ENCODE measurements at places on chromosomes 2 and 18. TPM values are rescaled to one million over a fixed set of nuclear protein-coding genes. Genes with fewer than 3 reads are reported as not detected.

Gene LYPD6
- 1.8 TPM for polyA plus RNA-seq

Gene IL1RN
- 6.6 TPM for polyA plus RNA-seq

DNA sequence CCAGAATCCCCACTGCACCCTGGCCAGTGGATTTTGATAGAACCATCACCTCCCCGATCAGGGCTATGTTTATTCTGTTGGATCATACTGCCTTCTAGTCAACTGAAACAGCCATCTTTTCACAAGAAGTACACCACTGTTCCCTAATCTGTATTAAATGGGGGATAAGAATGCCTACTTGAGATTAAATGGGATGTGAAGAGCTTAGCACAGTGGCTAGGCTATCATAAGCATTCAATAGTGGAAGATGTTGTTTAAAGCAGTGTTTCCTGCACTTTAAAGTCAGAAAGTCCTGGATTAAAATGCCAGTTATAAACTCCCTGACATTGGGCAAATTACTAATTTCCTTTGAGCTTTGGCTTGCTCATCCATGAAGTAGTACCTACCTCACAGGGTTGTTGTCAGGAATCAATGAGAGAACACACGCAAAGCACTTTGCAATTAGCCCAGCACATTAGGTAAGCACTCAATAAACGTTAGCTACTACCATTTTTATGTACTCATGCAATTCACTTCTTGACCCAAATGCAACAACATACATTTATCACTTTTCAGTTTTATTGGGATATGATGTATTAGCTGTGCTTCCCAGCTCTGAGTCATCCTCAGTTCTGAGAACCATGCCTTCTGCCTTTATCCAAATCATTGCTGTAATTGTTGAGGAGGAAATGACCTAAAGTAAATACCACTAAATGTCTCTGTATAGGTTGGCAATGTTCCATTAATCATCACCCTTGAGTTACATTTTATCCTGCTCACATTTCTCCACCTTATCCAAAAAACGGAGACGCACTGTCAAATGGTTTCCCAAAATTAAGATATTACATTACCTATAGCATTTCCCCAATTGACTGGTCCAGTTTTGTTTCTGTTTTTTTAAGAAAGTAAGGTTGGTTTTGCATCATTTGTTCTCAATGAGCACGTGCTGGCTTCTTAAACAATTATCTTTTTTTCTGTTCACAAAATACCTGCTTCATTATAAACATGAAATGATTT lies 2.1 kb downstream of the TMEM247 start:
- no peaks in the 10 kb centered on the region for H3K27me3 ChIP-seq
- H3K4me3 ChIP-seq: no peak overlapping the region
- DNase-seq: no peak

GRCh38 chr2:11129598-11130449 lies 25.4 kb upstream of the SLC66A3 start:
- H3K27ac ChIP-seq: no peak overlapping the region
- no peaks in the 10 kb centered on the region for H3K27me3 ChIP-seq
- peak overlapping the region; percentile 42 for H3K4me3 ChIP-seq

GRCh38 chr2:150528861-150529801 lies 41.7 kb upstream of the RND3 start:
- peaks cover 14% of the 10 kb centered on the region for H3K4me1 ChIP-seq
- H3K36me3 ChIP-seq: no peaks in the 10 kb centered on the region
- no peak for DNase-seq
- no peak overlapping the region for H3K4me3 ChIP-seq
- no peak overlapping the region for H3K27ac ChIP-seq

DNA sequence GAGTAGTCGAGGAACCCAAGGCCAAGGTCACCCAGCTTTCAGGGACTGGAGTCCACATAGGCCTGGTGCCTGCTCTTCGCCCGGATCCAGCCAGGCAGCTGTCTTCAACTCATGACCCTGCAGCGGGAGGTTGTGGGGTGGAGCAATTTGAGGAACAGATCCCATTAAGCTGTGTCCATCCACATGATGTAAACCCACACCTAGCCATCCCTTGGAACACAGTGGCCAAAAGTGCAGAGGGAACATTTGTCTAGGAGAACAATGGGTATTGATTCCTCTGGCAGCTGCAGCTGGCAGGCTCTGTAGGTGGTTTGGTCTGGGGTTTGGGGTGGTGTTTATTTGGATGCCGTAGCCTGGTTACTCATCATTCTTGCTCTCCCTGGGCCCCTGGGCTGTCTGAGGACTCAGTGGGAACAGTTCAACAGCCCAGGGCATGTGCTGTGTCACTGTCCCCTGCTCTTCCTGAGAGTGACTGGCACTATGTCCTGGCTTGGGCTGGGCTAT lies 99.4 kb downstream of the TFCP2L1 start:
- no peak overlapping the region for H3K4me3 ChIP-seq
- no peak for DNase-seq
- H3K4me1 ChIP-seq: no peaks in the 10 kb centered on the region
- no peak overlapping the region for H3K27ac ChIP-seq
- no peaks in the 10 kb centered on the region for H3K36me3 ChIP-seq
